Right renal pelvis (tissue), 4 donors: ENCODE measurements at places on chromosomes 1 and 21.

GRCh38 chr1:183945428-183946319 lies 91.9 kb downstream of the COLGALT2 start:
- DNase-seq = no peak

- DNase-seq = peak; percentile 12
These were observed 1.4 kb downstream of the WDR26 start for GRCh38 chr1:224433041-224433691.

GRCh38 chr1:56152635-56153034 lies 426.7 kb downstream of the PLPP3 start:
- no peak for DNase-seq

DNA sequence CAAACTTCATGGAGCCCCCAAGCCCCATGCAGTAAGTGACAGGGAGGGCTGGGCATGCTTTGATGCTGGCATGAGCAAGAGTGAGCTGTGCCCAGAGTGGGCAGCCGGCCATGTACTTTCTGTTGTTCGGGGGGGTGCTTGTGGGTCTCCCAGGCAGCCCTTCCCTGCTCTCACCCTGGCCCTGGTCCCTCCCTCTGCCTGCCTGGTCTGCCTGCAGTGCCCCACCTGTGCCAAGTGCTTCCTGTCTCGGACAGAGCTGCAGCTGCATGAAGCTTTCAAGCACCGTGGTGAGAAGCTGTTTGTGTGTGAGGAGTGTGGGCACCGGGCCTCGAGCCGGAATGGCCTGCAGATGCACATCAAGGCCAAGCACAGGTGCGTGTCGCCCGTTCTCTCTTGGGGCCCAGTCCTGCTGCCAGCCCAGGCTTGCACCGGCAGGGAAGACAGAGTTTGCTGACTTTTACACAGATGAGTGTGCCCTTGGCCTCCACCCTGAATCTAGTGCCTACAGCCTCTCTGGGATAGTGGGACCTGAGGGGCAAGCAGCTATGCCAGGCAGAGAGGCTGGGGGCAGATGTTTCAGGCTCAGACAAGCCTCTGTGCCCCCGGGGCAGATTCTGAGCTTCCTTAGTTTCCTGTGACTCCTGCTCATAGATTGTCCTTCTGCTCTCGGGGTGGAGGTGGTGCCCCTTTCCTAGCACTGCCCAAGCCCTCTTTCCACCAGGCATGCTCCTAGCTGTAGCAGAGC lies 7.6 kb downstream of the ZBTB48 start:
- DNase-seq = no peak

DNA sequence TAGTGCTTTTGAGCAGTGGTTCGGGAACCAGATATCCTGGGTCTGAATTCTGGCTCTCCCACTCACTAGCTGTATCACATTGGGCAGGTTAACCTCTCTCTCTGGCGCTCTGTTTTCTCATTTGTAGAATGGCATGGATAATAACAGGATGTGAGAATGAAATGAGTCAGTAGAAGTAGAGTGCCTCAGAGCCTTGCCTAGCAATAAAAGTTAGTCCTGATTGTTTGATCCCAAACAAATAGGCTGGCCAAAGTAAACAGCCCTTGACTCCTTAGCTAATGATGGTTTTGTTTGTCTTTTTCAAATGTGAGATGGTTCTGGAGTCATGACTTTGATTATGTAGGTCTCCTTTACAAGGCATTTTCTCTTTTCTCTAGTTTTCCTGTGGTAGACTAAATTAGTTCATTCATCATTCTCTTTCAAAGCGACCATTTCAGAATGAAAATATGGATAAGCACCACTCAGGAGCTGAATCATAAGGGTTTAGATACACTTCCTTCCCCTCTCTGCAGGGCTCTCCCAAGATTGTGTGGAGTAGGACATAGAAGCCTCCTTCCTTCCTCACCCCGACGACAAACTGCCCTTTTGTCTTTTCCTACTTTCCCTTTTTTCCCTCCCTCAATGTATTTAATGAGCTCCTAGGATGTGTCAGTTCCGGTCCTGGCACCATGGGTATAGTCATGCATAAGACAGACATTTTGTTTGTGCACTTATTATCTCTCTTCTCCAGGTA lies 23.1 kb downstream of the KIAA0040 start:
- no peak for DNase-seq

DNA sequence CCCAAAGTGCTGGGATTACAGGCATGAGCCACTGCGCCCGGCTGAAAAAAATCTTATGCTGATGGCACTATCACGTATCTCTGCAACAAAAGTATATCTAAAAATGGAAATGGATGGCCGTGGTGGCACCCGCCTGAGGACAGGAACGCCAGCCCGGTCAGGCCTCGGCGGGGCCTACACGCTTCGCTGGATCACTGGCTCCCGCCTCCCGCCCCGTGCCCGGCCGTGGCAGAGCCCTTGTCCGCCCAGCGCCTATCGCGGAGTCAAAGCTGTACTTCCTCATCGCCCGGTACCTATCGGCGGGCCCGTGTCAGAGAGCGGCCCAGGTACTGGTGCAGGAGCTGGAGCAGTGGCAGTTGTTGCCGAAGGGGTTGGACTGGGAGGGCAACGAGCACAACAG lies 28.8 kb upstream of the PDPN start:
- no peak for DNase-seq

- DNase-seq = no peak
These were observed 15.6 kb upstream of the CSF1 start for GRCh38 chr1:109894823-109895719.

GRCh38 chr1:26278724-26279455 lies 996 bp upstream of the SH3BGRL3 start:
- DNase-seq = no peak
